Progenitor cell of endocrine pancreas (in vitro differentiated cells): ENCODE measurements at places on chromosomes 2 and 18. TPM values are rescaled to one million over a fixed set of nuclear protein-coding genes. Genes with fewer than 3 reads are reported as not detected.

DNA sequence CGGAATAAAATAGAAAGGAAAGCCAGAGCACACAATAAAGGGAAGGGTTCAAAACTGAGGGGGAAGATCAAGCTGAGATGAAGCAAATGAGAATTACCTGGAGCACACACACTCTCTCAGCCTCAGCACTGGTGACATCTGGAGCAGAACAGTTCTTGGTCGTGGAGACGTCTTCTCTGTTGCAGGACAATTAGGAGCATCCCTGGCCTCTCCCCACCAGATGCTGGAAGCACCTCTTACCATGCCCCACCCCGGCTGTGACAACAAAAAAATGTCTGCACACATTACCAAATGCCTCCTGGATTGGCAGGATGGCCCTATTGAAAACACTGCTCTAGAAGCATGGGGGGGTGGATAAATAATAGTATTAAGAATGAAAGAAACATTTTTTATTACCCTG is 43.6 kb upstream of the MAP3K20 start:
- DNase-seq = no peak

GRCh38 chr2:179768765-179769164 is 92.6 kb downstream of the ZNF385B start:
- no peak for DNase-seq

The DYSF gene
- 1.4 and 1.6 TPM in 2 replicates for total RNA-seq

DNA sequence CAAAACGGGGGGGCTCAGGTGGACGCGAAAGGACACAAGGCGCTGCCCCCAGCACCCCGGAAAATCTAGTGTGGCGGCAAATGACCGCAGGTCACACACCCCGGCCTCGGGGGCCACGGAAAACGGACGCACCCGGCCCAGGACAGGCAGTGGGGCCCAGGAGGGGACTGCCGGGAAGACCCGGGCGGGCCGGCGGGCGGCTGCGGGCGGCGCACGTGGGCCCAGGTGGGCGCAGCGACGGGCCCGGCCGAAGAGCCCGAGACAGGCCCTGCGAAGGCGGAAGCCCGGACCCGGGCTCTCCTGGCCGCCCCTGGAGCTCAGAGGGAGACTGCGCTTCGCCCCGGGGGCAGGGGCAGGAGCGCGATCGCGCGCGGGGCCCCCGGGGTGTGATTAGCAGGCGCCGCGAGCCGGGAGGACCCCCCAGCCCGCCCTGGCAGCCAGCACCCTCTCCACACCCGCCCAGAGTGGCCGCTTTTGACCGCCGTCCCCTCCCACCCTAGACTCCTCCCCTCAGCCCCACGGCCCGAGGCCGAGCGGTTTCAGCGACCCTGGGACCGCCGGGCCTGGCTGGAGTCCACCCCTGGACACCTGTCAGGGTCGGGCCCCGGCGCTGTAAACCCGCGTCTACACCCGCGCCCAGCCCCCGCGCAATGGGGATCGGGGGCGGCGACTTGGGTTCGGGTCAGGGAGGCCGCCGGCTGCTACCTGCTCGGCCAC is 773 bp downstream of the MBP start:
- DNase-seq = peak; percentile 60

GRCh38 chr2:64133828-64134227 is 10.4 kb downstream of the PELI1 start:
- DNase-seq = no peak

- no peak for DNase-seq
Observed at GRCh38 chr2:100451734-100452133, 18.5 kb upstream of the NMS start.

The KCNIP3 gene
- 4.3 and 6.3 TPM in 2 replicates for total RNA-seq

The PAIP2B gene
- 23.9 and 25.1 TPM in 2 replicates for total RNA-seq

- DNase-seq = no peak
Observed at GRCh38 chr2:191835539-191836350, 11.1 kb downstream of the CAVIN2 start.

- DNase-seq = no peak
Observed at GRCh38 chr2:119688616-119689015, 9.6 kb downstream of the TMEM177 start.

DNA sequence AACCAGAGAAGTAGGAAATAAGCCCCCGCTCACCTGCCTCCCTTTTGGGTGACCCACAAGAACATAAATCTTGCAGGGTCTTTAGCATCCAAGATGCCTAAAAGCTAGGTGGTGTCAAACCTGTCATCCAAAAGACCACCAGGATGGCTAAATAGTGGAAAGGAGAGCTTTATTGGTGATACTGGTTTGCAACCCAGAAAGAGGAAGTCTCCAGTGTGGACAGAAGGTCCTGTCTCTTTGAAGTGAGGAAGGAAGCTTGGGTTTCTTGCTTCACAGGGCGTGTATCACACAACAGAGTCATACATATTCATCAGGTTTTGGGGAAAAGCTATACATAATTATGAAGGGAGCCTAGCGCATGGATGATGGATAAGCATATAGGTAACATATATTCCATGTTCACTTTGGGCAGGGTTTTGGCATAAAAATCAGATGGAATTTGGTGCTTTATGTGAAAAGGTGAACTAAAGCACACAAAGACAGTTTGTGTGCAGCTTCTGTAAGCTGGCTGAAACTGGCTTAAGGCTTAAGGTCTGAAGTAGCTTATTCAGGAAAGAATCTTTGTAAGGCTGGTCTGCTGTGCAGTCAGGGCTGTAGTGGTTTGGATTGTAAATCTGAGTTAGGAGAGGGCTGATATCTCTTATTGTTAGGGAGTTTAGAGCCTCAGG is 102.2 kb upstream of the MSH2 start:
- DNase-seq = no peak
